GOT3 (cell line): ENCODE measurements at places on chromosomes 4 and X.

GRCh38 chrX:18288716-18289115, 65.8 kb downstream of the SCML2 start:
- no peak for DNase-seq

DNA sequence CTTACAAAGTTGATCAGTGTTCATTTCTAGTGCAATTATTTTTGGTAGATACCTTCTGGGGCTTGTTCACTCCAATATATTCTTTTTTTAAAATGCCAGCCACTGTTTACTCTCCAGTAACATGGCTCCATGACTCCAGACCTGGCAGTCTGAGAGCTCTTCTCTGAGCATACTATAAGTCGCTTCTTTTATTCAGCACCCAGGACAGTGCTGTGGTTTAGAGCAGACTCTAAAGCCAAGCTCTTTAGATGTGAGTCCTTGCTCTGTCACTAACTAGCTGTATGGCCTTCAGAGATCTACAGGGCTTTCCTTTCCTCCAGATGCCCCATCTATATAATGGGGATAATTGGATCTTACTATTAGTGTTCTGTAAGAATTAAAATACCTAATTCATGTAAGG, 200.2 kb upstream of the FAM241A start:
- DNase-seq = no peak

- no peak for DNase-seq
Observed at GRCh38 chrX:40080894-40081678, 16.7 kb downstream of the BCOR start.

DNA sequence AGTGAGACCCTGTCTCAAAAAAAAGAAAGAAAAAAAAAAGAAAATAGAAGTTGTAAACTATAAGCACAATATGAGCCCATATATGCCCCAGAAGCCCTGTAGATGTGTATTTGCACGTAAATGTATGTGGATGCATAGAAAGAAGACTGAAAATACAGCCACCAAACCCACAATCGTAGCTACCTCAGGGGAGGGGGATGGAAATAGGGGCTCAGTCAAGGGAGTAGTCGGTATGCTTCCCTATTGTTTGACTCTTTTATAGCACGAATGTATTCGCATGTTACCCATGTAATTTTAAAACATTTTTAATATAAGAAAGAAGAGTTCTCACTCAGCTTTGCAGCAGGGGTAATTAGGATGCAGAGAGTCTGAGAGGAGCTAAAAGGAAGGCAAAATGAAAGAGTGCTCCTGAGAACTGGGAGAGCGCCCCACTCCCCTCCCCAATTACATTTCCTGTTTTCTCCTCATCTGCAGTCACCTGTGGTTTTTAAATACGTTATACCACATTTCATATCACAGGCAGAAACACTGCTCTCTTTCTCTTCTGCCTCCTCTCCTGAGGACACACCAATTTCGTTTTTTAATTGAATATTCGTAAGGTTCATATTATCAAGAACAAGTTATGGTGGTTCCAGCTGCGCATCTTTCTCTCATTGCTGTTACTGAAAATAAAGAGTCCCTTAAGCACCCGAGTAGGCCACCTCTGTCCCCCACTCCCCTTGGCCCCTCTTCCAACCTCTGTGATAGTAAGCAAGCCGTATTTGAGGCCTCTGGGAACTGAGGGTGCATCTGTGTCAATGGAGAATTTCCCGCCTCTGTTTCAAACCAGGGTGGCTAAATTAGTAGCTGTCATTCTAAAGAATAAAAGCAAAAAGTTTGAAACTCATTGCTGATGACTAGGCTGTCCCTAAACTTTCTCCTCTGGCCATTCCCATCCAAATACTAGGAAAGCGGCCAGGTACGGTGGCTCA, 10.7 kb downstream of the SEPTIN6 start:
- no peak for DNase-seq

DNA sequence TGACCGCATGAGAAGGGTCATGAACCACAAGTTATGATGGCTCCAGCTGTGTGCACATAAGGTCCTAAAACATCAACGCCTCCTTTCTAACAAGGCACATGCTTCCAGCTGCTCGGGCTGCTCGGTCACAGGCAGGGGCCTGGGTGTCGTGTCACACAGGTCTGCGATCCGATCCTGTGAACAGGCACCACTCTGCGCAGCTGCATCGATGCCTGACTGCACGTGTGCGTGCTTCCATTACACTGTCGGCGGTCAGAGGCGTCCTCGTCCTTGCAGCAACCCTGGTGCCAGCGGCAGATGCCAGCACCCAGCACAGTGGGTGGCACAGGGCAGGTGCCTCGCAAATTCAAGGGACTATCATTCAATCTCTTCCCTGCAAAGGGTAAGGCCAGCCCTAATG, 23.9 kb downstream of the ZFYVE28 start:
- DNase-seq = no peak

- no peak for DNase-seq
Observed at GRCh38 chrX:39996536-39996935, 101.2 kb downstream of the BCOR start.

DNA sequence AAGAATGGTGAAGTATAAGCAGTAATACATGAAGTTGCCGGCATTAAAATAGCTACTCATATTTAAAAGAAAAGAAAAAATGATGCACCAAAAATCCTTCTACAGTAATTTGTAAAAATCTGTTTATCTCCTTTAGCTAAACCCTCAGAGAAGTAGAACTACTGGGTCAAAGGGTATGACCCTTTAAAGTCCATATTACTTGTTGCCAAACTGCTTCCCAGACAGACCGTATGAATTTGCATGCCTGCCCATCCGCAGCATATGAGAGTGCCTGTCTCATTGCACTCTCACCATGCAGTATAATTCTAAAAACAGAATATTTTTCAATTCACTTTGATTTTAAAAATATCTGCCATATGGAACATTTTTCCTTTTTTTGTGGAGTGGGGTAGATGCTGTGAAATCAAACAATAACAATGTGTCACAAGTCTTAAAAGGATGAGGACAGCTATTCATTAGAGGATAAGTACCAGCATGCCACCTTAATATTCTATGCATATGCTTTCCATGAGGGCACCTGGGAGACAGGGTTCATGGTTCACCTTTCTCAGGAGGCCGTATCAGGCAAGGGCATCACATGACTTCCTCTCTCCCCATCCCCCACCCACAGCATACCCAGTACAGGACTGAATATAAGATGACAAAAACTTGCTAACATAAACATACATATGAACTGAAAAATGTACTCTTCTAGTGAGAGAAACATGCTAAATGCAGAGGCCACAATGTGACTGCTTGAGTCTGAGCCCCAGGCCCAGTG, 17.8 kb downstream of the ZDHHC9 start:
- DNase-seq = no peak

DNA sequence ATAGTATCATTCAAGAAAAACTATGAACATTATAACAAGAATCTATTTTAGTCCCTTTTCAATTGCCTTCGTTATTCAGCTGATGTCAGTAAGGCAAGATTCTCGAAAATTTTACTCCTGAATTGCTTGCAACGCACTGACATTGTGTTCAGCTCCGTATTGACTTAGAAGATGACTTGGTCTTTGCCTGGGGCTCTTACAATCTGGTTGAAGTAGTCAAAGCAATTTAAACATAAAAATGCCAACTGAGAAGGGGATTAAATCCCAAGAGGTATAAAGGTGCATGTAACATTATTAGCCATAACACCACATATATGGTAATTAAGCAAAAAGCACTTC, 507.1 kb downstream of the CENPC start:
- no peak for DNase-seq

GRCh38 chr4:2938906-2939305, 24.3 kb downstream of the NOP14 start:
- DNase-seq = no peak

DNA sequence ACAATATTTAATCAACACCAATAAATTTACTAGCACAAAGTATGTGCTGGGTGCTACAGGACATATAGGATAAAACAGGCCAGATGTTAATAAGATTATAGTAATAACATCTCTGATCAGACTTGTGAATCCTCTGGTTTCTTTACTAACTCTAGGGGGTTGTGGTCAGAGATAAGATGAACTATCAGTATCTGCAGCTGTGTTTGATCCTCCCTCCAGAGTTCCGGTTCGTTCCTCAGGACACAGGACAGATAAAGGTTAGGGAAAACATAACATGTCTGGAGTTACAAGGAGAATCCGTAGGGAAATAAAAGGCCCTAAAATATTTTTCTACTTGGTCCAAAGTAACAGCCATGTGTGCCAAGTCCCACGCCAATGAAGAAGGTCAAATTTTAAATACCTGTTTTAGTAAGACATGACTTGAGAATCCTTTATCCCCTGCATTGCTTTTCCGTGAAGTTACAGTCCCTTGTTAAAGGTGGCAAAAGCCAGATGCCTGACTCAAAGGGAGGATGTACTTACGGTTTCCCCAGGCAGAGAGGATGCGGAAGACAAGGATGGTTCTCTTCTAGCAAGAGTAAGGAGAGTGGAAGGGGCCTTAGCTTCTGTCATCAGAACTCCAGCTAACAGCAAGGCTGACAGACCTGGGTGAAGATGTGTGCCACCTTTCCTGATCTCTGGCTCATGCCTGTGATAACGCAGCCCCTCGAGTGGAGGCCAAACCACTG, 44.4 kb downstream of the KIAA0232 start:
- DNase-seq = no peak

GRCh38 chr4:79174490-79175252, 151.2 kb downstream of the NAA11 start:
- DNase-seq = no peak

- DNase-seq = no peak
Observed at GRCh38 chrX:51876441-51876840, 17.0 kb upstream of the MAGED1 start.

- DNase-seq = no peak
Observed at GRCh38 chr4:86302251-86302650, 57.6 kb downstream of the MAPK10 start.

GRCh38 chr4:13998850-13999445, 371.4 kb upstream of the BOD1L1 start:
- no peak for DNase-seq

- DNase-seq = no peak
Observed at GRCh38 chrX:794311-794710, 163.7 kb downstream of the SHOX start.

GRCh38 chrX:38991656-38992440, 190.6 kb downstream of the MID1IP1 start:
- DNase-seq = no peak

DNA sequence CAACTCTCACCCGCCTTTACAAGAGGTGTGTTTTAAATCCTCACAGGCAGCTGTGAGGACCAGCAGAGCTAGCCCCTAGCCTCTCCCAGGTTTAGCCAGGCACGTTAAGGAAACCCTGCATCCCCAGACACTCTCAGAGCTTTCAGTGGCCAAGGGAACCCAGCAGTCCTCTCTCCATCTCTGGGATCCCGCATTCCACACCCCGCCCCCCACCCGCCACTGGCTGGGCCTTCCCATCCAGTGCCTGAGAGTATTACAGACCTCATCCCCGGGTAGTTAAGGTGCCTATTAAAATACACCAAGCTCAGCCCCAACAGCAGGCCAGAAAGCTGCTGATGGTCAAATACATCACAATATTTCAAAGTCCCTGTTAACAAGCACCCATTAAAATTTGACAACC, 256.2 kb downstream of the BCOR start:
- no peak for DNase-seq

- no peak for DNase-seq
Observed at GRCh38 chrX:152635941-152636340, 1.8 kb upstream of the GABRQ start.

DNA sequence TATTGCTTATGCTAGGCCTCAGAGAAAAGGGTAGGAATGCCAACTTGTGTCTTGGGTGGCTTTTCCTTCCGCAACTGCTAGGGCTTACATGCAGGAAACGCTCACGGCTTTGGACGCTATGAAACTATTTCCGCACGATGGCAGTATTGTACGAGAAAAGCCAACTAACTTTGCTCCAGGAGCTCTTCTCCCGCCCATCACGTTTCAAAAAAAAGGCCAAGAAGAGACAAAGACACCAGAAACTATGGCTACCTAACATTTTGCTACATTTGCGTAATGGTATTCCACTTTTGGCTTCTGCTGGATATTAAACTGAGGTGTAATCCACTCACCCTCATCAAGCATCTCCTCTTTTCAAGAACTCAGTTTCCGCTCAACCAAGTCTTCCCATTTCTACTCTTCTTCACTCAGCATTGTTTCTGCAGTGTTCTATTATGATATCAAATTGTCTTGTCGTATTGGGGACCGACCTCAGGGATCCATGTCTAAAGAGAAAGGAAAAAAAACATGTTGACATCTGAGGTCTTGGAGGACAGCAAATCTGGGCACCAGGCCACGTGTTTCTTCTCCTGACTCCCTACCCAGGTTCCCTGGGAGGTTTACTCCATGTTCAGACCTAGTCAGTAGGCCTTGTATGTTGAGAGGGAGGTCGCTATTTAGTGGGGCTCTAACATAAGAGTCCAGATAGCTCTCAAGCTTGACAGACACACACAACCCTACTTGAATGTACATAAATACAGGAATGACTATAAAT, 239.4 kb upstream of the STK26 start:
- no peak for DNase-seq

GRCh38 chr4:134668237-134668636, 466.6 kb upstream of the PABPC4L start:
- no peak for DNase-seq

DNA sequence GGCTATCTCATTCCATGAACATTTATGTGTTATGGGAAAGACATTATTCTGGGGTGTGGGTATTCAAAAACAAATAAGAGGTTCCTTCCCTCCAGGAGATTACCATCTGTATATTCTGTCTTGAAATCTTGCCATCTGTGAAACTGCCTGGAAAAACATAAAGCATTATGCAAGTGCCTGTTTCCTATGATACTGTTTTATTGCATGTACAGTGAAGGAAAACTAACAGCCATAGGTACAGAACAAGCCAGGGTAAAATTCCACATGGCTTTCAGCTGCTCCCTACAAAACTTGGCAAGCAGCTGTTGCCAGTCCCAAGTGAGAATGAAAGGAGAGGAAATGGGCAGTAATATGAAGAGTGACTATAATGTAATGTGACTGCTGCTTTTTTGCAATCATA, 136.0 kb downstream of the GUCY2F start:
- DNase-seq = no peak

GRCh38 chrX:111490688-111491087, 20.8 kb upstream of the SERTM2 start:
- DNase-seq = no peak

DNA sequence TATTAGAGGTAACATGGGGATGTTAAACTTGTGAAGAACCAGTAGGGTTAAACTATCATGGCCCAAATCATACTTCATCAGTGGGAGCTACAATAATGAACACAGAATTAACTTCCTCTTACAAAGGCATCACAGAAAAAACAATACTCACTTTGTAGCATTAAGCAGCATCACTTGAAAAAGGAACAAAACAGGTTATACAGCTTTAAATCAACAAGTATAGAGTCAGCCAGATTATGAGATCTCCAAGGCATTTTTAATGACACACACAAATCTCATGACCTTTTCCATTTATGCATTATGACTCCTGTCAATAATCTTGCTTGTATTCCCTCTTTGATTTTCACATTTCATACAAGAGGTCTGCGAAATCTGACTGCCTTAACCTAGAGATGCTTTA, 18.3 kb downstream of the FBXL5 start:
- no peak for DNase-seq
